ENCODE measurements at places on chromosomes 3 and 15.

GRCh38 chr3:116443191-116443661, 2.1 kb downstream of the LSAMP start:
- DNase-seq, result no peak

DNA sequence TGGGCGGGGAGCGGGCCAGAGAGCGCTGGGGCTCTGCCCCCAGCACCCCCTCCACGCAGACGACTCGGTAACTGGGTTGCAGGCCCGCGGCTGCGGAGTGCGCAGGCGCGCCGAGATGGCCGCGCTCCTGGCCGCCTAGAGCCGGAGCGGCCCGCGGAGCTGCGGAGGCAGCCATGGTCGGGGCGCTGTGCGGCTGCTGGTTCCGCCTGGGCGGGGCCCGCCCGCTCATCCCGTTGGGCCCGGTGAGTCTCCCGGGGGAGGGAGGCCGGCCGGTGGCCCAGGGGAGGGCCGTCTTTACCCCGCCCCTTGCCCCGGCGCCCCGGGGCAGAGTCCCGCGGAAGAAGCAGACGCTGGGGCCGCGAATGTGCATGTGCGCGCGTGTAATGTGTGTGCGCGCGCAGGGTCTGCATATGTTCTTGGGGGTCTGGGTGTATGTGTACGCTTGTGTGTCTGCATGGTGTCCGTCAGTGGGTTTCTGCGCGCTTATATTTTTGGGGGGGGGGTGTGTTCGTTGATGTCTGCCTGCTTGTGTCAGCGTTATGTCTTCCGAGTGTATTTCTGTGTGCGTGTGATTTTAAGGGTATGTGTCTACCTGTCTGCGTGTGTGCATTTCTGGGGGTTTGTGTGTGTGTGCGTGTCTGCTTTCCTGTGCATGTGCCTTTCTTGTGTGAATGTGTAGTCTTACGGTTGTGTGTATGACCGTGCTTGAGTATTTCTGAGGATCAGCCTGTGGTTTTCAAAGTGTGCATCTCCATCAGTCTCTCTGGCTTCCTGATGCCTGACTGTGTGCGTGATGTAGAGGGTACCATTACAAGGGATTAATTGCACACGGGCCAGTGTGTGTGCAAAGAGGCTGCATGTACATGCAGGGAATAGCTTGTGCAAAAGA, at the start of gene ABHD14A:
Gene ABHD14A (plus strand): TSS at position 102 of the 889 bp plus-strand sequence. CDS start 72 bp downstream, at position 174.
- peak; percentile 60 for DNase-seq

DNA sequence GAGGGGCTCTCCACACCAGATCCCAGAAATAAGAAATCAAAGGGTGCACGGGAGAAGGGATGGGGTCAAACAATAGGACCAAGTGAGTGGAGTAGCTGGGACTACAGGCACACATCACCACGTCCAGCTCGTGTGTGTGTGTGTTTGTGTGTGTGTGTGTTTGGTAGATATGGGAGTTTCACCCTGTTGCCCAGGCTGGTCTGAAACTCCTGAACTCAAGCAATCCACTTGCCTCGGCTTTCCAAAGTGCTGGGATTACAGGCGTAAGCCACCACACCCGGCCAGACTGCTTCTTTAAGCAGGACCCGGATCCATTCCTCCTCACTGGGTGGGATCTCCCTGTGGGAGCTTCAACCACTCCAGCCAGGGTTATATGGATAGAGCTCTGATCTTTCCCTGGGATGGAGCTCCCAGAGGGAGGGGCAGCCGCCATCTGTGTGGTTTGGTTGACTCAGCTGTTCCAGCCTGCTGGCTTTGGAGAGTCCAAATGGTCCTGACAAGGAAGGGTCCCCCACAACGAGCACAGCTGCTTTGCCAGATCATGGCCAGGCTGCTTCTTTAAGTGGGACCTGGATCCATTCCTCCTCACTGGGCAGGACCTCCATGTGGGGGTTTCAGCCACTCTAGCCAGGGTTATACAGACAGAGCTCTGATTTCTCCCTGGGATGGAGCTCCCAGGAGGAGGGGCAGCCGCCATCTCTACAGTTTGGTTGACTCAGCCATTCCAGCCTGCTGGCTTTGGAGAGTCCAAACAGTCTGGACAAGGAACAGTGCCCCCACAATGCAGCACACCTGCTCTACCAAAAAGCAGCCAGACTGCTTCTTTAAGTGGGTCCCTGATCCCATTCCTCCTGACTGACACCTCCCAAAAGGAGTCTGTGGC, 9.1 kb upstream of the AVEN start:
- no peak for DNase-seq

DNA sequence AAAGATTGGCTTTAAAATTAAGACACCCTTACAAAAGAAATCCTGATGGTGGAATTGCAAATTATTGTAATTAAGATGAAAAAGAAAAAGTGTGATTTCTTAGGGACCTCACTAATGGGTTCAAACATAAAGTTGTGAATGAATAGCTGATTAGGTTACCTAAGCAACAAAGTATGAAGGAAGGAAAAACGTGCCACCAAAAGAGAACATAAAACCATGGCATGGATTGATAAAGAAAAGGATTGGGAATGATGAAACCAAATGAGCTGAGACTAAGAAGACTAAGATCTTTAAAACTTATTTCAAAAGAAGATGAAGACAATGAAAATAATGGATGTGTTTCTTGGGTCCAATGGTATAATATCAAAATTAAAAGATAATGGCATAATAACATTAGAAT, 32.2 kb upstream of the GUCA1C start:
- no peak for DNase-seq

GRCh38 chr3:181711325-181712135, at the start of gene SOX2:
SOX2 (plus strand) TSS chr3:181711925; CDS start chr3:181712361, 436 bp downstream.
- no peak for DNase-seq

DNA sequence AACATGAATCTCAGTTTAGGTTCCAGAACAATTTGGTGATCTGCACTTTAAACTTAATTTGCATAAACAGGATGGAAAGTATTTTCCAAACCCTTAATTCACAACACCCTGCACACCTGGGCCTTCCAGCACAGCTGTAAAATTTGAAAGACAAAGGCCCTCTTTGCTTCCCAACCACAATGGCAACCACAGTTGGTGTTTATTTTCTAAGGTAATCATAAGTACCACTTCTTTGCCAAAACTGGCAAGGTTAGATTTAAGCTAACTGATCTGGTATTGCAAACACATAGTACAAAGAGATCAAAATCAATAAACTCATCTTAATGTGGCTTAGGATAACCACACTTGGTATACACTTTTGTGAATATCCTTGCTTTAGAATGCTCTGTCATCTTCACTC, 4.1 kb downstream of the LRIG1 start:
- DNase-seq, result no peak

- DNase-seq, result no peak
These were observed 101.4 kb upstream of the TRIM42 start for GRCh38 chr3:140576449-140576848.

DNA sequence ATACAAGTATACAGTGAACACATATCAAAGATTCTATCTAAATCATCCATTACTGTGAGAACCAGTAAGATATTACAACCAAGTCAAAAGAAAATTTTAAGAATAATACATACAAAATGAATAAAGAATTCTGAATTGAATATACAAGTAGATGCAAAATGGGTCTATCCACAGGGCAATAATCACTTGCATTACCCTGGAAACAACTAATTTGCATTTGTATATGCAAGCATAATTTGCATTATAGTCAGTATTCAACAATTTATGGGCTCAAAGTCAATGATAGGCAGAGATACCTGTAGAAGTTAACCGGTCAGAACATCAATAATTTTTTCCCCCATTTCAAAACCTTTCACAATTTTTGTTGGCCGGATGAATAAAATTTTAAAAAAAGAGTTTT, 512.2 kb upstream of the ALCAM start:
- no peak for DNase-seq

- DNase-seq, result no peak
These were observed 144.4 kb downstream of the KCNAB1 start for GRCh38 chr3:156264771-156265170.

DNA sequence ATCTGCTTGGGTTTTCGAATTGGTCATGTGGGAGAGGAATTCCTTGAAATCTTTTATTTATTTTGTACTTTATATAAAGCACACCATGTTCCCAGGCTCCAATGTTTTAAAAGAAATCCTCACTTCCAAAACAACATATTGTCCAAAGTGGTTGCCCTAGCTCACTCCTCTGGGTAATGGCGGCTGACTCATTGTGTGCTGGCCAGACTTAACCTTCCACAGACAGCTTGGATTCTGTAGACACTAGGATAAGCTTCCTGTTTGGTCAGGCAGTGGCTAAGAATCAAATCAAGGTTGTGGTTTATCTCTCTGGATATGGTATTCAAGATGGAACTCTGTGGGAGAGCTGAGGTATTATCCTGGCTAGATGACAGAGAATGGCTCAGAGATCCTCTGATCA, 55.8 kb upstream of the FAM98B start:
- no peak for DNase-seq

DNA sequence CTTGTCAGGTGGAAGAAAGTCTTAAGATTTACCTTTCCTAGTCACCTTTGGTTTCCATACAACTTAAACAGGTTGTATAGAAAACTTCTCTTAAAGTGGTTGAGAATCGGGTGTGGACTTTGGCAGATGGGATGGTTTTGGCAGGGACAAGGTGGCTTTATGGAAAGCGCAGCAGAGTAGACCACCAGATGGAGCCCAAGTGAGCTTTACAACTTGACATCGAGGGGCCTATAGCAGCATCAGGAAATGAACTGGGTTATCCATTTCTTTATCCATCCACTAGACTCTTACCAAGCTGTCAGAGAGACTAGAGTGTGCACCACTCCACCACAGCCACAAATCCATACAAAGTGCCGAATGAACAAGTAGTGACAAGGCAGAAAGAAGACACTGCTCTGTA, 85.3 kb upstream of the MBNL1 start:
- peak; percentile 33 for DNase-seq

DNA sequence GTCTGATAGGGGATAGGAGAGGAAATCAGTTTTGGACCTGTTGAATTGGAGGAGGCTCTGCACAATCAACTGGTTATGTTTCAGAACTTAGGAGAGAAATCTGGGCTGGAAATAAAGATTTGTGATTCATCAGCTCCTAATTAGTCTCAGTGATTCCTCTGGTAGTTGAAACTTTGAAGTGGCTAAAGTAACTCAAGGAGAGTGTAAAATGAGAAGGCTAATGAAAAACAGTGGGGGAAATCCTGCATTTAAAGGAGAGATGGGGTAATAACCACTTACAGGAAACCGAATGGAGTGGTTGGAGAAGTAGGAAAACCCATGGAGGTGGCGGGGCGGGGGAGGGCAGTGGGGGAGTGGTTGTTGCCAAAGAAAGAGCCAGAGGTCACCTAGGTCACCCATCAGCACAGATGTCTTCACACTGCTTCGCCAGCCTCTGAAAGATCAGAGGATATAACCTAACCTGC, 32.6 kb downstream of the MAP2K5 start:
- DNase-seq, result no peak

- DNase-seq, result no peak
These were observed 79.5 kb downstream of the IQSEC1 start for GRCh38 chr3:12993517-12994356.

DNA sequence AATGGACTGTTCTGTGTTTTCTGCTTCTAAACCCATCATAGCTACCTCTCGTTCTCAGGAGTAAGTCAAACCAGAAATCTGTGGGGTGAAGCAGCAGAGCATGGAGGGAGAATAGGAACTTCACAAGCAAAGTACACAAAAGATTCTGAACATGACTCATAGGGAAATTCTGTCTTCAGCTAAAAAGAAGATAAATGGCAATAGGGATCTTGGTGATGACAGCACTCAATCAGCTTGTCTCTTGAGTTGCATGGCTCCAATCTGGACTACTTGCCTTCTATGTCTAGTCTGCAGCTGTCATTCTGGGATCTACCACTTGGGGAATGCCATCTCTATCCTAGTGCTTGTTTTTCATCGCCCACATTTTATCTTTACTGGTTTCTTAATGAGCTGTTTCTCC, 13.5 kb upstream of the GRAMD1C start:
- no peak for DNase-seq

DNA sequence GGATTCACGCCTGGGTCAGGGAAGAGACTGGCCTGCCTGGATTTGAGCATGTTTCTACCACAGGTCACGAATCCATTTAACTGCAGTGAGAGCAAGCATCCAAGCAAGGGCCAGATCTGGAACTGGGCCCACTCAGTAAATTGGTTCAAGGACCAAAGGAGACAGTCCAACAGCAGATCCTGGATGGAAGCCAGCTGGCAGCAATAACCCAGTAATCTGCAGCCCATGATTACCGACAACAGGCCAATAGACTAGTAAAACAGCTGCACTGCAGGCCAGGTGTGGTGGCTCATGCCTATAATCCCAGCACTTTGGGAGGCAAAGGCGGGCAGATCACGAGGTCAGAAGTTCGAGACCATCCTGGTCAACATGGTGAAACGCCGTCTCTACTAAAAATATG, 11.8 kb downstream of the SAMD7 start:
- DNase-seq, result no peak

GRCh38 chr3:14119651-14120050, 5.0 kb downstream of the CHCHD4 start:
- DNase-seq, result no peak

Data from AML-193 (cell line).